ENCODE measurements at places on chromosomes 6 and 20. TPM values are rescaled to one million over a fixed set of nuclear protein-coding genes. Genes with fewer than 3 reads are reported as not detected.

- no peaks in the 10 kb centered on the region for H3K36me3 ChIP-seq
- no peaks in the 10 kb centered on the region for H3K27me3 ChIP-seq
- DNase-seq, result no peak
- H3K4me1 ChIP-seq, result peaks cover 59% of the 10 kb centered on the region
These were observed 128.2 kb upstream of the PTPN1 start for GRCh38 chr20:50381771-50382593.

GRCh38 chr6:105767541-105767940 is 318.6 kb upstream of the PRDM1 start:
- H3K4me1 ChIP-seq, result no peaks in the 10 kb centered on the region
- H3K27ac ChIP-seq, result no peak overlapping the region
- no peak for DNase-seq
- H3K4me3 ChIP-seq, result no peak overlapping the region

DNA sequence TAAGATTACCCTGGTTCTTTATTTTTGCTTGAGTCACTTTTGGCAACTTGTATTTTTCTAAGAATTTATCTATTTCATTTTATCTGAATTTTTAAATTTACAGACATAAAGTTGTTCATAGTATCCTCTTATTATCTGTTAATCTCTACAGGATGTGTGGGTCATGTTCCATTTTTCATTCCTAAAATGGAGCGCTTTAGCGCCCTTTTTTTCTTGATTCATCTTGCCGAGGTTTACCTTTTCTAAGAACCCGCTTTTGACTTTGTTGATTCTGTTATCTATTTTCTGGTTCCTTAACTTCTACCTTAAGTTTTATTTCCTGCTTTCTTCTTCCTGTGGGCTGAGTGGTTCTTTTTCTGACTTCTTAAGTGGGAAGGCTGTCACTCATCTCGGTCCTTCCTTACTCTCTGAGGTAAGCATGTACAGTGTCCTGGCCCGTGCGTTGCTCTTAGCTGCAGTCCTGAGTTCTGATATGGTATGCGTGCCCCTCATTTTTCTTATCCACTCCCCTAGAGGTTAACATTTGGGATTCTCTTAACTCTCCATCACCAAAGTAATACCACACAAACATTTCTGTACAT is 399.8 kb downstream of the CDC5L start:
- no peak for DNase-seq
- H3K4me3 ChIP-seq, result no peak overlapping the region
- no peaks in the 10 kb centered on the region for H3K4me1 ChIP-seq
- H3K36me3 ChIP-seq, result no peaks in the 10 kb centered on the region
- H3K27me3 ChIP-seq, result peaks cover 2% of the 10 kb centered on the region

- H3K4me1 ChIP-seq, result peaks cover 16% of the 10 kb centered on the region
- no peaks in the 10 kb centered on the region for H3K36me3 ChIP-seq
- H3K4me3 ChIP-seq, result no peak overlapping the region
- no peak overlapping the region for H3K27ac ChIP-seq
- no peak for DNase-seq
These were observed 4.2 kb upstream of the RSPO3 start for GRCh38 chr6:127114214-127114760.

BPI gene
- not detected for total RNA-seq

- no peaks in the 10 kb centered on the region for H3K4me1 ChIP-seq
- no peak overlapping the region for H3K27ac ChIP-seq
- H3K36me3 ChIP-seq, result no peaks in the 10 kb centered on the region
- H3K27me3 ChIP-seq, result peaks cover 19% of the 10 kb centered on the region
- H3K4me3 ChIP-seq, result no peak overlapping the region
- no peak for DNase-seq
These were observed 260.1 kb upstream of the ARID1B start for GRCh38 chr6:156517088-156517487.
